ENCODE measurements at places on chromosomes 2 and 18.

GRCh38 chr2:227765788-227766372 is 20.2 kb downstream of the SCYGR8 start:
- DNase-seq, result no peak

DNA sequence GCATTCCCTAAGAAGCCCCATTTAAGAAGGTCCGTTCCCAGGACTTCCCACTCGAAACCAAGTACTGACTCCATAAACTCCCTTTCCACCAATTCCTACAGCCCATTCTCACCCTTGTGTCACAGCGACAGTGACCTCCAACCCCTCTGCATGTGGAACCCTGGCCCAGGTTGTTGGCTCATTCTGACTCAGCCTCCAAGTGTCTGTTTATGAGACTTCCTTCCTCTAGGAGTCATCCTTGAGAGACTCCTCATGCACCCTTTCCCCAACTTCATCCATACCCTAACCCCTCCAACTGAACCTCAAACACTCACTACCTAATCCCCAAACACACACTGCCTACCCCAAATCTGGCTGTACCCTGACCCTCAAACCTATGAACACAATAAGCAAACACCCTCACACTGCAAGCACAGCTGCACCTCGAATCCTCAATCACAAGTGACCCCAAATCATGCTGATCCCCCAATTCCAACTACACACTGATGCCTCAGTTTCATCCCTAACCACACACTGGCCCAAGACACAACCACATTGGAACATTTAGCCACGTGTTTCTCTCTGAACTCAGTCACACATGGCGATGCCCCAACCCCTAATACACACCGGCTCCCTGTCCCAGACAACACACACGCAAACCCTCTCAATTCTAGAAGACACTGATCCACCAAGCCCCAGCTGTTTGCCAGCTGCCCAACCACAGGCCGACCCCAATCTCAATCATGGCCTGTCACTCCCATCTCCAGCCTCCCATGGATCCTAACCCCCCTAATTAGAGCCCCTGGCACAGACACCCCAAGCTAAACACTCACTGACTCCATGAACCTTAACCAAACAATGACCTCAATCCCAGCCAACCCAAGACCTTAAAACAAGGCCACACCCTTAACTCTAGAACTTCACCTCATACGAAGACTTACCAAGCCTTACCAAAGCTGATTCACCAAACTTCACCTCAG is 219.6 kb downstream of the CYP26B1 start:
- DNase-seq, result no peak

GRCh38 chr2:223222397-223222796 is 170.4 kb downstream of the KCNE4 start:
- DNase-seq, result no peak

DNA sequence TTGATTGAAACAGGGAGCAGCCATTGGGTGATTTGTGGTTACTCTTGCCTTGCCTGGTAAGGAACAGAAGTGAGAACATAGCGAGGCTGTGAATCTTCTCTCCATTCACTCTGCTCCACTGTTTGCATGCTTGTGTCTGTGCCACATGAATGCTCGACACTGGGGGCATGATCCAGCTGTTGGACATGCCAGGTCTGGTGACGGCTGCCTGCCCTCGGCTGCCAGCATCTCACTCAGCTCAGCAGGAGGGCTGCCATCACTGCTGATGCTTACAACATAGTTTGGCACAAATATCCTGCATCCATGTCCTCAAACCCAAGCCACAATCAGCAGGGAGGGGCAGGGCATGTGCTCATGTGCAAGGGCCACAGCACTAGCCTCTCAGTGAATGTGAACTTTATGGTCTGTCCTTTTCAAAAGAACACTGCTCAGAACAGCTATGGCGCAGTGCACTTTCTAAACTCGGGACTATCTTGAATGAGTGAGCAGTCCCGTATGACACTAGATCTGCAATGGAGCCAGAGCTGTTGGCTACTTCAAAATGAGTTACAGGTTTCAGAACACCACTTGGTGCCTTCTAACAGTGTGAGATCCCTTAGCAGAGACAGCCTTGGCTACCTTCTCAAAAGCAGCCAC is 126.3 kb downstream of the NRP2 start:
- no peak for DNase-seq

GRCh38 chr2:201378496-201379397 is 21.6 kb upstream of the FLACC1 start:
- DNase-seq, result no peak

GRCh38 chr18:32271672-32272208 is 81.9 kb downstream of the MEP1B start:
- no peak for DNase-seq

- DNase-seq, result no peak
These were observed 240.0 kb upstream of the NT5C1B start for GRCh38 chr2:18829251-18829902.

DNA sequence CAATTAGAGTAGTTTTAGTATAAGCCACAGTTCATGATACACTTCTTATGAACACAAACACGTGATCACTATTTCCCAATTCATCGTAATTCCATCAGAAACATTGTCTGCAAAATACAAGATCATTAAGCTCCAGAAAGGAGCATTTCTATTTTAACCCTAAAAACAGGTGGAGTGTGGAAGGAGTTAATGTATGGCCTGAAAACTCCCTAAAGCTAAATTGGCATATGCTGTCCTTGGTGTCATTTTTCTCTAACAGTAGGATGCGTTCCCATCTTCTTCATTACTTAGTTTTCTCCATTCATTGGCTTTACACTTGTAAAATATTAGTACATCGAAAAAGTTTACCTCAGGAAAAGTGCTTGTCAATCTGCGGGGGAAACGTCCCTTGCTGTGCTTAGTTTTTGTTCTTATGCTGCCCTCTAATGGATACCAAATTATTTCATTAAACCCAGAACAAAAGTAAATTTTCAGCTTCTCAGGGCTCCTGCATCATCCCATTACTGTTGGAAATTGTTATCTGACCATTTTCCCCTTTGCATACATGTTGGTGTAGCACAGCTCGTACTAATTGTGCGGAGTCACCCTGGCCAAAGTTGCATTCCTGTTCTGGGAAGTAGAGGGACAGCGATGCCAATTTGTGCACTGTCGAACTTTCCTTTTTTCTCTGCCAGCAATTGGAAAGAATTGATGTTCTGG is 153.4 kb downstream of the GPD2 start:
- DNase-seq, result peak; percentile 6

GRCh38 chr2:2839782-2840531 is 508.9 kb upstream of the MYT1L start:
- no peak for DNase-seq

- no peak for DNase-seq
These were observed 15.6 kb downstream of the RPRD1A start for GRCh38 chr18:36051760-36052159.

GRCh38 chr2:200305797-200306195 is 697 bp upstream of the SPATS2L start:
- no peak for DNase-seq

DNA sequence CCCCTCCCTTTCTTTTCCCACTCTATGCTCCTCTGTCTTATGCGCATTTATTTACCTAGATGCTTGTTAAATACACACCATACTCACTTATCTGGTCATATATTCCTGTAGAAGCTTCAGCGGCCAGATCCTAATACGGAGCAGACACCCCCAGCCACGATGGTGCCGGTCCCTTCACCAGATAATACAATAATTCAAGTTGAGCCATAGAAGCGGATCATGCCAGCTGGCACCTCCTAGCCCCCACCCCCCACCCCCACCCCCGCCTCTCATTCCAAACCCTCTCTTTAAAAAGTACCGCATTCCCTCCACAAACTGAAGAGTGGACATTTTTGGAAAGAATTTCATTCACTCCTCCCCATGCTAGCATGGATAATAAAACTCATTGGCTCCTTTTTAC is 95.2 kb downstream of the BIN1 start:
- no peak for DNase-seq

DNA sequence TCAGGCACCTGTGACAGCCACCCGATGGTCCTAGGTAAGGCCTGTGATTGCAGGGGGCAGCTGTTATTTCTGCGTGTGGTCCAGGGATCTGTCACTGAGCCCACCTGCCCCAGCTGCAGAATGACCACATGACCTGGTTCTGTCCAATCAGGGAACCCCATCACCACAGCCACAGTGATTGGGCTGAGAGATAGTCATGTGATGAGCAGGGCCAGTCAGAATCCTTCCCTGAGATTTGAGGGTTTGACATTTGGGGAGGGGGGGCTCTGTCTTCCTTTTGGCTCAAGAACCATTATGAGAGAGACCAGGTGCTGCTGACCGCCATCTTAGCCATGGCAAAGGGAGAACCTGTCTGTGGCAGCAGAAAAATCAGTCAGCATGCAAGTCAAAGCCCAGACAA is 147.2 kb downstream of the SMAD7 start:
- DNase-seq, result no peak

DNA sequence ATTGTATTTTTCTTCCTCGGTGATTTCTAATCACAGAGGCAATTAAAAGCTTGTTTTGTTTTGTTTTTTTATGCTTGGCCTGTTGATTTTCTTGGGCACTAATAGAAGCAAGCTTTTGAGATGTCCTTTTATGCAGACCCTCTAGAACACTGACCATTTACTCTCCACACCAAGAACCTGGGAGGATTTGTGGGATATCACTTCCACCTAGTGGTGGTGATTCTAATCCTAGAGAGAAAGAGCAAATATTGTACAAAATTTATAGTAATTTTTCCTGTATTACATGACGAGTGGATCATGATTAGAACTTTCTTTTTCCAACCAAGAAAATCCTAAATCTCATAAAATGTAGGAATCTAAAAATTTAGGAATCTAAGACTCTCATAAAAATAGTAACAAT is 23.4 kb downstream of the NEMP2 start:
- DNase-seq, result no peak

- no peak for DNase-seq
These were observed at the start of gene HOXD12 for GRCh38 chr2:176099728-176100546. Gene HOXD12 (plus strand): TSS chr2:176099795. CDS start chr2:176099802, 7 bp downstream.

DNA sequence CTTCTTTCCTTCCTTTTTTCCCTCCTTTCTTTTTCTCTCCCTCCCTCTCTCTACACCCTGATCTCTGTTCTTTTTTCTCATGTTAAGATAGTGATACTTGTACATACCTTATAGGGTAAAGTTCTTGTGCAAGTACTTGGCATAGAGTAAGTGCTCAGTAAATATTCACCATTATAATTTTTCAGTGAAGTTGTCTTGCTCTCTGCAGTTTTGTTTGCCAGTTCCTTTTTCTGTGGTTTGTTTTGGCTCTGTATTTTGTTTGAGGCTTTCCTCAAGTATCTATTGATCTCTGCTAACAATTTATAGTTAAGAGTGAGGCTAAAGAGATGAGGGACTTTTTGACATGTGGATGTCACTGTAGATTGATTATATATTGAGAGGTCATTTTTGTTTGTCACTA is 48.0 kb downstream of the MTX2 start:
- DNase-seq, result no peak

- no peak for DNase-seq
These were observed 10.5 kb downstream of the DRC1 start for GRCh38 chr2:26412091-26412673.

- no peak for DNase-seq
These were observed 68.6 kb downstream of the KCNS3 start for GRCh38 chr2:17947113-17947512.

DNA sequence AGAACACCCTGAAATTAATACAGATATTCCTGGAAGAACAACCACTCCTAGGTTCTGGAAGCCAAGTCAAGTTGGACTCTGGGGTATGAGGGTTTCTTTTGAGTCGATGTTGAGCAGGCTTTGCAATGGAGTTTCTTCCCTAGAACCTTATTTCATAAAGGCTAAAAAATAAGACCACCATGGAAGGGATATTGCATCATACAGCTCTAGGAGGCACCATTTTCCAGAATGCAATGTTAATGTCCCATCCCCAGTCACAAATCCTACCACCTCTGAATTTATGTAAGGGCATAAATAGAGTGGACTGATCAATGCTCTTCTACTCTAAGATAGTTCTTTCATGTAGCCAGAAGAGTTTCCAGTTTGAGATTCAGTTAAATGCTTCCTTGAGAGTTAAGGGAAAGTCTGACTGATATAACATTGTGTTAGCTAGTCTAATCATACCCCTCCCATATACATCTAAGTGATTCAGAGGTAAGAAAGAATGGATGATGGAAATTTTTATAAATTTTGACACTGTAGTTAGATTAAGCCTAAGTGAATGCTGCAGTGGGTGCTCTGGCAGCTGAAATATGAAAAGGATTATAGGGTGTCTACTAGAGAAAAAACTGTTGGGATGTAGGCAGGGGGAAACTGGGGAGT is 22.0 kb downstream of the ARHGAP15 start:
- DNase-seq, result no peak

- DNase-seq, result no peak
These were observed 132.9 kb upstream of the MSH6 start for GRCh38 chr2:47650001-47650535.

DNA sequence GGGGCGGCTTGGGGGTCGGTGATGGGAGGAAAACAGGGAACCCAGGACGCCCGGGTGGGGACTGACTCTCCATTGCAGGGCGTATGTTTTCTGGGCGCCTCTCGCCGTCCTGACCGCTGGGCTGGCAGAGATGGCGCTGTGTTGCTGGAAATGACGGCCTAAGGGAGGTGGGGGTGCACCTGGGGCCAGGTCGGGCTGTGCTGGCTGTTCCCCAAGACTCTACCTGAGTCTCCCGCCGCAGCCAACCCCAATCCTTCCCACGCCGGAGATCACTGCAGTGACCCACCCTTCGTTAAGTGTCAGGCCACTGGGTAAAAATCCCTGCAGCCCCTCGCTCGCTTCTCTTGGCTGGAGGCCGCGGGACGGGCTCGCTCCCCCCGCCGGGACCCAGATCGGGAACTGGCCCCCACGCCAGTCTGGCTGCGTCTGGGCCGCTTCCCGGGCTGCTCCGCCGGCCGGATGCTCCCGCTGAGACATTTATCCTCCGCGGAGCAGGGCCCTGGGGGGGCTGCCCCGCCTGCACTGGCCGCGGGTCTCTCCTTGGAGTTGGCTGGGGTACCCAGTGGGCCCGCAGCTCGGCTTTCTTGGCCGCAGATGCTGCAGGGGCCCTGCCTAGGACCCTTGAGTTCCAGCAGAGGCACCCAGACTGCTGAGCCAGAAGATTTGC is 7.8 kb upstream of the ARMC9 start:
- no peak for DNase-seq
